ENCODE measurements at places on chromosomes 13 and 19.

GRCh38 chr13:99197117-99197651 lies 3.5 kb upstream of the UBAC2 start:
- DNase-seq: no peak

DNA sequence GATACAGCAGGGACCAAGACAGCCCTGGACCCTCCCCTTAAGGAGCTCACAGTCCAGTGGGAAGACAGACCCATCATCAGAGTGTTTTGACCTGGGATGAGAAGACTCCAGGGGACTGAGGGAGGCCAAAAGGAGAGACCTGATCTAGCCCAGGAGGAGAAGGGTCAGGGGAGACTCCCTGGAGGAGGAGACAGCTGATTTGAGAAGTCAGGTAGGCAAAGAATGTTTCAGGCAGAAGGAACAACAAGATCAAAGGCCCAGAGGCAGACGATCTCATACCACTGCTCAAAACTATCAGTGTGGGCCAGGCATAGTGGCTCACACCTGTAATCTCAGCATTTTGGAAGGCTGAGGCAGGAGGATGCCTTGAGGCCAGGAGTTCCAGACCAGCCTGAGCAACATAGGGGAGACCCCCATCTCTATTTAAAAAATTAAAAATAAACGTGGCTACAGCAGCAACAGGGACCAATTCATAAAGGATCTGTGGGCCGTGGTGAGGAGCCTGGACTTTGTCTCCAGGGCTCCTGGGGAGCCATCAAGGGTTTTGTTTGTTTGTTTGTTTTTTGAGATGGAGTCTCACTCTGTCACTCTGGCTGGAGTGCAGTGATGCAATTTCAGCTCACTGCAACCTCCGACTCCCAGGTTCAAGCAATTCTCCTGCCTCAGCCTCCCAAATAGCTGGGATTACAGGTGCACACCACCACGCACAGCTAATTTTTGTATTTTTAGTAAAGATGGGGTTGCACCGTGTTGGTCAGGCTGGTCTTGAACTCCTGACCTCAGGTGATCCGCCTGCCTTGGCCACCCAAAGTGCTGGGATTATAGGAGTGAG lies 2.2 kb upstream of the COX6B1 start:
- DNase-seq: no peak

- DNase-seq: no peak
Measured at GRCh38 chr19:47284324-47284899, 9.7 kb downstream of the INAFM1 start.

DNA sequence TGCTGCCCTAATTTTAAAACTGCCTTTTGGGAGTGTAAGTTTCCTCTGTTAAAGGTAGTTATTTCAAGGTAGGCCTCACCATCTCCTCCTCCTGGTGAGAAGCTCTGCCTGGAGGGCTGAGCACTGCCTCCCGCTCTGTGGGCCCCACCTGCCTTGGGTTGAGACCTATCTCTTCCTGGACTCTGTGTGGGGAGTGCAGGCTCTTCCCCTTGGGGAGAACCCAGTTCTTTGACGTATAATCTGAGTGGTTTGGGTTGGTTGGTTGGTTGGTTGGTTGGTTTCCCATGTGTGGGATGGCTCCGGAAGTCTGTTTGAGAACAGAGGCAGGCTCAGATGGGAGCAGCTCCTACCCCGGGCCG lies 39.1 kb downstream of the ACTN4 start:
- DNase-seq: no peak

DNA sequence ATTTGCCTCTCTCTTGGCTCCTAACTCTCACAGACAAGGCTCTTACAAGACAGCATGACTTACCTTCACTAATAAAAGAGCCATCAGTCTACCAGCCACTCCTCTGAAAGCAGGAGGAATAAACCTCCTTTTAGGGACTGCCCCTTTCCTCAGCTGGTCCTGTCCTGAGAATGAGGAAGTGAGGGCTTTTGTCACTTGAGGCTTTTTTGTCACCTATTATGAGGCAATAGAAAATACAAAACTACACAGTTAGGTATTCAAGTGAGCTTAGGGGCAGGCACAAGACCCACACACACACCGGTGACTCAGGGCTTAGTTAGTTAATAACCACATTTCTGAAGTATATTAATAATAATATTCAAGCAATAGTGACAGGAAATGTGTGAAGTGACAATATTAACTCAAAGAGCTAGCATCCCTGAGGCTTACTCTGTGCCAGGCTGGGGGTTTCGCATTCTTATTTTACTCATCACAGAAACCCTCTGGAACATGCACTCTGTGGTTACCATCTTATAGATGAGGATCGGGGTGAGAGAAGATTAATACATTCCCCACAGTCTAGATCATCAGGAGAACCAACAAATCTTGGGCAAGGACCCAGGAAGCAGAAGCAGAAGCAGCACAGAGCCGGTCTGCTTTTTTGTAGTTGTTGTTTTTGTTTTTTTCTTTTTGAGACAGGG lies 379.9 kb downstream of the LIG4 start:
- DNase-seq: no peak

GRCh38 chr19:5960005-5961001 lies 17.6 kb downstream of the RANBP3 start:
- DNase-seq: no peak

- DNase-seq: no peak
Measured at GRCh38 chr19:45581576-45581975, 3.0 kb downstream of the OPA3 start.

- no peak for DNase-seq
Measured at GRCh38 chr13:71251292-71251951, 615.6 kb downstream of the DACH1 start.

GRCh38 chr13:98650396-98651107 lies 73.6 kb upstream of the STK24 start:
- no peak for DNase-seq
